Hematopoietic multipotent progenitor cell treated with erythropoietin and hydrocortisone succinate and interleukin-3 and kit ligand, for 4 days (in vitro differentiated cells): ENCODE measurements at places on chromosomes 1 and 21.

- DNase-seq = no peak
Measured at GRCh38 chr21:46081862-46082712, 15.8 kb upstream of the COL6A2 start.

DNA sequence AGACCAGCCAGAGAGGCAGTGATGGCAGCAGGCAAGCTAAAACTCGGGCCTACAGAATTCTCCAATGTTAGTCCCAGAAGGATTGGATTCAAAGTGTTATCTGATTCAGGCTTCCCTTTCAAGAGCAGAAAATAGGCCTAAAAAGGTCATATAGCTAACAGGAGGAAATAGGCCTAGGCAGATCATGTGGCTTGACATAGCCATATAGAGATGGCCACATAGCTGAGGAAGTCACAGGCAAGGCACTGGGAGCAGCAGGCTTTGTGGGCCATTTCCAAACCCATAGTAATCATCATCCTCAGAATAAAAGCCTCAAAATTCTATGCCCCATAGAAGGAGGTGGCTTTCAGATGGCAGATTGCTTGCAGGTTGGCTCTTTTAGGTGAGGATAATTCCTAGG is 29.0 kb upstream of the LMO4 start:
- no peak for DNase-seq

GRCh38 chr21:43187715-43188114 is 18.9 kb downstream of the CRYAA start:
- no peak for DNase-seq

GRCh38 chr1:189312499-189312898 is 1165.2 kb downstream of the BRINP3 start:
- DNase-seq = no peak

- DNase-seq = no peak
Measured at GRCh38 chr1:171744986-171745385, 3.1 kb upstream of the VAMP4 start.

DNA sequence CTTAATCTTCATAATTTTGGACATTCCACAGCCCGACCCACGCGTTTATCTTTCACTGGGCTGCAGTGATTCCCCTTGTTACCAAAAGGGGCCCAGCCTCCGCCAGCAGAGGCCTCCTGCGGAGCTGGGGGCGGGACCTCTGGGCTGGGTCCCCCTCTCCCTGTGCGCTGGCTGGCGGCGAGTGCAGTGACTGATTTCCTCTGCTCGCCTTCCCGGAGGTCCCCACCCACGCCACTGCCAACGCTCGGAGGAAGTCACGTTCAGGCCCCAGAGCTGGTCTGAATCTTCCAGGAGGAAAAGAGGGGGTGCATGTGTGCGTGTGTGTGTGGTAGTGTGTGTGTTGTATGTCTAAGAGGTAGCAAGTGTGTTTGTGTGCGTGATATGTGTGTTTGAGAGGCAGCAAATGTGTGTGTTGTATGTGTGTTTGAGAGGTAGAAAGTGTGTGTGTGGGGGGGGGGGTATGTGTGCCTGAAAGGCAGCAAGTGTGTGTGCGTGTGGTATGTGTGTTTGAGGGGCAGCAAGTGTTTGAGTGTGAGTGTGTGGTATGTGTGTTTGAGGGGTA is 35.0 kb upstream of the JAK1 start:
- DNase-seq = peak; percentile 81

DNA sequence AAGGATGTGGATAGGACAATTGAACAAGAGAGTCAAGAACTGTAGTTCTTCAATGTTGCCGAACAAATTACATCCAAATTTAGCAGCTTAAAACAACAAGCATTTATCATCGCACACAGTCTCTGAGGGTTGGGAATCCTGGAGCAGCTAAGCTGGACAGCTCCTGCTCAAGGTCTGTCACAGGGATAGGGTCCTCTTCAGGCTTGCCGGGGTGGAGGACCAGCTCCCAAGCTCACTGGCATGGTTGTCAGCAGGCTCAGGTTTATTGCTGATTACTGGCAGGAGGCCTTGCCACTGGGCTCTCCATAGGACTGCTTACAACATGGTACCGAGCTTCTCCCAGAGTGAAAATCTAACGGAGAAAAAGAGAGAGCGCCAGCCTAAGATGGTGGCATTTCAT is 22.1 kb upstream of the COX20 start:
- DNase-seq = no peak

GRCh38 chr1:229665912-229666558 is 40.0 kb downstream of the URB2 start:
- DNase-seq = no peak

- no peak for DNase-seq
Measured at GRCh38 chr1:223492044-223492443, 98.8 kb downstream of the CCDC185 start.

- no peak for DNase-seq
Measured at GRCh38 chr1:230715510-230715909, 1.6 kb upstream of the AGT start.

DNA sequence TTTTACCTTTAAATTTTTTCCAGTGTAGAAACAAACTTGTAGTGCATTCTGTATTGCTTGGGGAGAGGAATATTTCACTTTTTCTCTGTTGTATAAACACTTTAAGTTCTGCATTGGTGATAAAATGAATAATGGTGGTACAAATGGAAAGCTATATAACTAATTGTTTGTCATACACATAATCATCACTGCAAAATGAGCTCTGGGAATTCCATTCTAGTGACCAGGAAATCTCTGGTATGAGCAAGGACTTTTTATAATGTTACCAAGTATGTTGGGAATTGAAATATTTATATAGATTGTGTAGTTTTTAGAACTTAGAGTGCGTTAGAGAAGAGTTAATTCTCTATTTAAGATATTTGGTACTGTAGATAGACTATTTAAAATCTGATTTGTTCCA is 5.0 kb upstream of the FMN2 start:
- DNase-seq = no peak

GRCh38 chr1:150560576-150561253 is 11.5 kb downstream of the ADAMTSL4 start:
- DNase-seq = peak; percentile 95

DNA sequence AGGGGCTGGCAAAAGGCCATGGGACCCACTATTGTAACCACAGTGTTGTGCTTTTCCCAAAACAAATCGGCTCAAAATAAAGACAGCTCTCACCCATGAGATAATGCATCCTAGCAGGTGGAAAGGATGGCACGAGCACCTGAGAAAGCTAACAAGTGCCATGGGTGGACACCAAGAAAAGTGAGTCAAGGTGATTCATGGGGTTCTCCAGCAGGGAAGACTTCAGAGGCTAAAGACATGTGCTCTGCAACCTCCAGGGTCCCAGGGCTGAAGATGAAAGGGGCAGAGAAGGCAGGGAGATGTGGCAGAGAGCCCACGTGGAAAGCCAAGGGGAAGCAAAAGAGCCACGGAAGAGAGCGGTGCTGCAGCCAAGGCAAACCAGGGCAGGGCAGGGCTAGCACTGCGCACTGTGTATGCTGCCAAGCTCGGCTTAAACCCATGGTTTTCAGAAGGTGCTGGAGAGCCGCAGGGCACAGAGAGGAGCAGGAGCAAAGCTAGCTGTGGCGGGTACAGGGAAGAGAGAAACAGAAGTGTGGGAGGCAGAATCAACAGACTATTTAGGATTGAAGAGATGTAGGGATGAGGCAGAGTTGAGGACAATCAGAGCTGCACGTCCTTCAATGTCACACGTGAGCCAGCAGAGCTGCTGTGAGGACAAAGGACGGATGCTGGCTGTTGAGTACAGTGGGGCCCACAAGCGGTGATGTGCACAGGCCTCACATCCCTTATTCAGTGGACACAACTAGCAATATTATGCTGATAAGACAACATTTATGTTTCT is 41.8 kb upstream of the C1orf198 start:
- DNase-seq = no peak
